Caki2 (cell line): ENCODE measurements at places on chromosomes 11 and 22. TPM values are rescaled to one million over a fixed set of nuclear protein-coding genes. Genes with fewer than 3 reads are reported as not detected.

Gene BMAL1
- total RNA-seq, result 7.1 and 11.3 TPM in 2 replicates

DNA sequence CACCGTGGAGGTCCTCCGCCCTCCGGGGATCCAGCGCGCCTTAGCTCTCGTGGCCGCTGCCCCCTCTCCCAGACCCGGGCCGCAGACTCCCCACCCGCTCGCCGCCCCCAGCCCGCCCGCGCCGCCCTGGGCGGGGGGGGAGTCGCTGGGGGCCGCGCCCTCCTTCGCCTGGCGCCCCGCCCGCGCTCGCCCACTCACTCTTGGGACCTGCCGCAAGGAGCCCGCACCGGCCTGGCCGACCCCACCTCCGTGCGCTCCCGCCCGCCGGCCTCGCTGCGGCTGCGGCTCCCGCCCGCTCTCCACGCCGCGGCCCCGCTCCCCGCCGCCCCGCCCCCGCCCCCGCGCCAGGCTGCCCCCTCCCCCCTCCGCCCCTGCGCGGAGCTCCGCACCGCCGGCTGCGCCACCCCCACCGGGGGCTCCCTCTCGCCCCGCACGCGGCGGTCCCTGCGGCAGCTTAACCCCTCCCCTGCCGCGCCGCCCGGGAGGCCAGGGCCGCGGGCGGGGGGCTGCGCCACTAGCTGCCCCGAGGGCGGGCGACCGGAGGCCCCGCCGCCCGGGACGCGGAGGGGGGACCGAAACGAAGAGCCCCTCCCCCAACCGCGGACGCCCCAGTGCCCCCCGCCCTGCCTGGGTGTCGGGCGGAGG, 724 bp upstream of the RASGRP2 start:
- DNase-seq, result no peak

Gene PARVG
- not detected in 2 replicates for total RNA-seq

Gene MS4A3
- total RNA-seq, result not detected in 2 replicates

Gene GAB4
- total RNA-seq, result not detected in 2 replicates

DNA sequence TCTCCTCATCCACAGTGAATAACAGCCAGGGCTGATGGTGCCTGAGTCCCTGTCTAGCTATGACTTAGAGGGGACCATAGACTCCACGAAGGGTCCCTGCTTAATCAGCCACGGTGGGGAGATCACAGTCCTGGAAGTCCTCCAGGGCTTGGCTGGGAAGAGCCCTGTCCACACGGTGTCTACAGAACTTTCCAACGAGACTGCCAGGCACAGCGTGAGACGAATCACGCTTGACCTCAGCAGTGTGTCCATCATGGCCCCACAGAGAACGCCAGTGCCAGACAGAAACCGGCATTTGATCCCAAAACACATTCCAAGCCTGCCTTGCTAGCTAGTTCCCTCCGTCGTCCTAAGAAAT, 143.4 kb downstream of the CRYBB2 start:
- no peak for DNase-seq
